ENCODE measurements at places on chromosomes 6 and 20.

DNA sequence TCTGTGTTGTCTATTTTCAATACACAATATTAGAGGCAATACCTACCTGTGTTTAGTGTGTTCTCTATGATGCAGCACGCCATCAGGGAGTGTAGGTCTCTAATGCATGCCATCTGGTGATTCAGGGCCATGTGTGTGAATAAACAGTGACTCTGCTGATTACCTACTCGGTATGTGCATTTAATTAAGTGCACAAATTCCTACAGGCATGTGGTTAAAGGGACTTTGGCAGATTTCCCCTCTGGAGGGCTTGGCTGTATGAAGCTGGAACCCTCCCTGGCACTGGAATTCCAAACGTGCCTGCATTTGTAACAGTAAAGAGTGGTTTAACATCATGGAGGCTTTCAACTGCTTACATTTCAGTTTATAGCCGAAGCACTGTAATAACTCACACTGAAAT, 401.5 kb upstream of the SASH1 start:
- no peak for DNase-seq

DNA sequence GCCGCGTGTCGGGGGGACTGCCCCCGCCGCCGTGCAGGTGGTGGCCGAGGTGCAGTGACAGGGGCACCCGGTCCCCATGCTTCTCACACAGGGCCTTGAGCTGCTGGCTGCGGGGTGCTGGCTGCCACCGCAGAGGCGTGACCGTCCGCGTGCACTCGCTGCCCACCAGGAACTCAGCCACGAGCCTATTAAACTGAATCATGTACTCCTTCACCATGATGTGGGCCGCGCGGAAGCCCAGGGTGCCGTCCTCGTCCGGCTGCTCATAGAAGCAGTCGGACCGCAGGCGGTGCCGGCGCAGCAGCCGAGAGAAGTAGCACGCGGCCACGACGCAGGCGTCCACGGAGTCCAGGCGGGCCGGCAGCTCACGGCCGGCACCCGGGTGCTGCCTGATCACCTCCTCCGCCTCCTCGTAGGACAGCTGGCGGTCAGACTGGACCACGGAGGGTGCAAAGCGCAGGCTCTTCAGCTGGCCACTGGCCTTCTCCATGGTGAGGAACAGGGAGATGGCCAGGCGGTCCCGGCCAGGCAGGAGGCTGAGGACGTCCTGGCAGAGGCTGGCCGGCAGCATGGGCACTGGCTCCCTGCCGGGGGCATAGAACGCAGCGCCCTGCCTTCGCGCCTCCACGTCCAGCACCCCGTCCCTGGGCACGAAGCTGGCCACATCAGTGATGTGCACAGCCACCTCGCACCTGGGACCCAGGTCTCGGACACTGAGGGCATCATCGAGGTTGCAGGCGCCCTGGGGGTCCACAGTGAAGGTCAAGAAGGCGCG, 9.8 kb downstream of the HELZ2 start:
- DNase-seq: no peak

GRCh38 chr6:73969971-73970970, 274.3 kb downstream of the CD109 start:
- no peak for DNase-seq

DNA sequence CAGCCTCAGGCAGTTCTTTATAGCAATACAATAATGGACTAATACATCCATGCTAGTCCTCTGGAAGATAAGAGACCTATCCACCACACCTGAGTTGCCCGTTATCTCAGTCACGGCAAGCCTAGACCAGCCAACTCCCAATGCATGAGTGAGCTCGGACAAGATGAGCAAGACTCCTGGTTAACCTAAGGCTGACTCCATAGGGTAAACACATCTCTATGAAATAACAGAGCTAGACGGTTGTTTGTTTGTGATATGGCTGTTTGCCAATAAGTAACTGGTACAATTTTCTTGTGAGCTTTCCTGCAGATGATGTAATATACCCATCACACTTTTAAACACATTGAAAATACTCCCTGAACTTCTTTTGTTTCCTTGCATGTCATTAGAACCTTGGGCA, 70.6 kb upstream of the PHACTR1 start:
- DNase-seq: no peak

GRCh38 chr6:15213838-15214400, 31.9 kb upstream of the JARID2 start:
- DNase-seq: no peak

DNA sequence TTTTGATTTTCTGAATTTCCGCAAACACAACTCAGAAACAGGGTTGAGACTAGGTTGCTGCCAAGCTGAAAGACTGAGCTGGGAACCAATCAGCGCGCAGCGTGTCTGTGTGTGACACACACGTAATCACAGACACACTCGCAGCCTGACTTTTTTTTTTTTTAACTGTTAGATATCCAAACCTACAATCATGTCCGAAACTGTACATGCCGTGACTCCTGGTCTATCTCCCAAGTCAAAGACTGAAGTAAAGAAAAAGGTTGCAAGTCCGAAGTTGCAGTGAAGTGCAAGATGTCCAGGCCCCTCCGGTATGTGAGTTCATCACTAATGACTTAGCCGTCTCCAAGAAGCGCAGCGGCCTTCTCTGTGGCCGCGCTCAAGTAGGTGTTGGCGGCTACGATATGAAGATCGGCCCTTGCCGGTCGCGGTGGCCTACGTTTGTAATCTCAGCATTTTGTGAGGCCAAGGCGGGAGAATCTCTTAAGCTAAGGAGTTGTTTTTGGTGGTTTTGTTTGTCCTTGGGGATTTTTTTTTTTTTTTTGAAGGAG, 108.2 kb downstream of the HFE start:
- DNase-seq: peak; percentile 77

- no peak for DNase-seq
These were observed 8.8 kb downstream of the SLX4IP start for GRCh38 chr20:10443936-10444335.

DNA sequence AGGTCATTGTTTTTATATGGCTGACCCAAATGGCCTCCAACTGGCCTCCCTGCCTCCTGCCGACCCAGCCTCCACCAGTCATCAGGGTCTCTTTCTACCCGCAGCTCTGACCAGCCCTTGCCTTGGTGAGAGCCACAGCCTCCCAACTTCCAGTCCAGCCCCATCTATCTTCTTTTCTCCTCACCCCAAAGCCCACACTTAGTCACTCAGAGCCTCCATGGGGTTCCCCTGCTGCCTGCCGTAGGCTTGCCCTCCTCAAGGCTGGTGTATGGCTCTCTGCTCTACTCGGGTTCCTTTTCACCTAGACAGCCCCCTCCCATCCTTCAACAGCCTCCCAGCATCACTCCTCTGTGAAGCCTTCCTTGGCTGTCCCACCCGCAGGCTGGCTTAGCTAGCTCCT, 18.2 kb downstream of the TCF15 start:
- no peak for DNase-seq

DNA sequence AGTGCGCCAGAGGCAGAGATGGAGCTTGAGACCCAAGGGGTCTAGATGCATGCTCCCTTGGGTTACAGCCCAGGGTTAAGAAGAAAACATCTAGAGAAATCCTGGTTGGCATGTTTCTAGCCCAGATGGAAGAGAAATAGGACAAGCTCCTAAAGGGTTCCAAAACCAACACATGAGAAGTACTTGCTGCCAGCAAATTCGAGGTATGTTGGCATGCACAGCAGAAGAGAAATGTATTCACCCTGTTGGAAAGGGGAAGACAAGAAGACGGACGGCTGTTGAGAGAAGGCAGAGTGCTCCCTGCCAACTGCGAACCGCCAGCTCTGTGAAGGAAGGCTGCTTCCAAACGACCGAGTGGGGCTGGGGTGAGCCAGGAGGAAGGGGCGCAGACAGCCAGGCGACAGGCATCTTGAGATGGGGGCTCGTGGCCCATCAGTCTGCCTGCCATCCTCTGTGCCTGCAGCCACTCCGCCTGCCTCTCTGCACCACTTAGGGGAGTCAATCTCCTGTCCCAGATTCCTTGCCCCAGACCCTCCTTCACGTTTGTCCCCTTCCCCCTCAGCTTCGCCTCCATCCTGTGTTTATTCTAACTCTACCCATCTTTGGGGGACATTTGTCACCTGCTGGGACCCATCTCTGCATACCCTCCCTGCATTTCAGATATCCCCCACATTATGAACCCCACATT, 249.2 kb downstream of the CDC5L start:
- DNase-seq: no peak

DNA sequence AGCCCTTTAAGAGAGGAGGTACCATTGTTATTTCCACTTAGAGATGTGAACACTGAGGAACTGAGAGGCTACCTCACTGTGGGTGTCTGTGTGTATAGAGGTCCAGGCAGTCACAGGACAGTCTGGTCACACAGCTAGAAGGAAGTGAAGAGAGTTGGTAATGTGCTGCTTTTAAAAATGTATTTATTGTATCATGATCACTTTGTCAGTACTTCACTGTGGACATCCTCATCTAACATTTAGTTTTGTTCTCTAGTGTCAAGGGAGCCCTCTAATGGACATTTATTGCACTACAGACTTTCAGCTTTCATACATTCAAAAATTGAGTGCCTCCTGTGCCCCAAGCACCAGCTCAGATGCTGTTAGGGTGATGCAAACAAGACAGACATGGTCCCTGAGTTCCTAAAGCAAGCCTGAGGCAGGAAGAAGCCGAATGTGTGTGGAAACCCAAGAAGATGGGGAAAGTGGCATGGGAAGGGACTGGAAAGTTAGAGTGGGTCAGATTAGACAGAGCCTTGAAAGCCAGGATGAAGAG, 123.0 kb downstream of the SLC16A10 start:
- no peak for DNase-seq

DNA sequence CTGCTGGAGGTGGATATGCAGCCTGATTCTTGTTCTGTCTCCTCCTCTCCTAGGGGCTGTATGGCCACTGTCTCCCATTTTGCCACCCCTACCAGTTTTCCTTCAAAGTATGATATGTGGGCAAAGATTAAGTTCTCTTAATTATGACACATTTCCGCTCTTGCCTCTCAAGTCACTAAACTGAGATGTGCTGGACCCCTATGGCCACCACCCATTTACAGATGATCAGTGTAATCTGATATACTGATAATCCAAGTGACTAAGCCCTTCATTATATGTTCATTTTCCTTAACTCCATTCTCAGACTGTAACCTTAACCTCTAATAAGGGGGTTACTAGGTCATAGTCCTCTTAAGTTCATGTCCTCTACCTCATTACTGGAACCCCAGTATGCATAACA, 711 bp upstream of the C20orf141 start:
- no peak for DNase-seq

GRCh38 chr6:99017150-99017549, 69.4 kb upstream of the FBXL4 start:
- no peak for DNase-seq

DNA sequence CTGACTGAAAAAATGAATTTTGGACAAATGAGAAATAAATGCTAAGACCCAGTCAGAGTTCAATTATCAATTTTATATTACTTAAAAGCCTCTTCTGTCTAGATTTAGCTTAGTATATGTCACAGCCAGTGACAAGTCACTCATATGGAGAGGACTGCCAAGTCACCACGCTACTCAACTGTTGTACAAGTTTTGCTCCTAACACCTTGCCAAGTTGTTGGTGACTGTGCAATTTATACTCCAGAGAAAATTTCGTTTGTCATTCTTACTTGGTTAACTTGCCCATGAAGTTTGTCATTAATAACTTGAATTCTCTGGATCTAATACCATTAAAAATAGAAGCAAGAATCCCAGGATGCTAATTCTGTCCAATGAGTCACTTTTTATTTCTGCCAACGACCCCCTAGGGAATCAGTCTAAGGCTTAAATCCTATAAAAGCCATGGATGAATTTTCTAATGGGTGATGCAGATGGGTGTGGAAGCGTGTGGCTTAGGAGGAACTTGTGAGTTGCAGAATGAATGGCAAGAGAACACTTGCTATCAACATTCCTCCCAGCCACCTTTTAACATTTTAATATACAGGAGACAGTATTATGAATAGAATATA, 30.4 kb upstream of the FBXO30 start:
- DNase-seq: no peak

DNA sequence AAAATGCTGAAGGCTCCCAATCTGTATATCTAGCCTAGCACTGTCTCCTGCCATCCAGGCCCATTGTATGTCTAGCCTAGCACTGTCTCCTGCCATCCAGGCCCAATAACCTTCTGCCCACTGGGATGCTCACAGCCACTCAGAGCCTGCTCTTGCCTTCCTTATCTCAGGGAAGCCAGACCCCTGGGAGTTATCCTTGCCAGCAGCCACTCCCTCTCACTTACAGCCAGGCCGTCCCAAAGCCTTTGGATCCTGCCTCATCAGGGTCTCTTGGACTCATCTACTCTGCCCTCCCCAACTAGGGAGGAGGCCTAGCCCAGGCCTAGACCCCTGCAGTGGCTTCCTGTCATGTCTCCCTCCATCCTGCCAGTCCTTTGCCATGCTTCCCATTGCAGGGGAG, 37.3 kb downstream of the KIF3B start:
- no peak for DNase-seq

DNA sequence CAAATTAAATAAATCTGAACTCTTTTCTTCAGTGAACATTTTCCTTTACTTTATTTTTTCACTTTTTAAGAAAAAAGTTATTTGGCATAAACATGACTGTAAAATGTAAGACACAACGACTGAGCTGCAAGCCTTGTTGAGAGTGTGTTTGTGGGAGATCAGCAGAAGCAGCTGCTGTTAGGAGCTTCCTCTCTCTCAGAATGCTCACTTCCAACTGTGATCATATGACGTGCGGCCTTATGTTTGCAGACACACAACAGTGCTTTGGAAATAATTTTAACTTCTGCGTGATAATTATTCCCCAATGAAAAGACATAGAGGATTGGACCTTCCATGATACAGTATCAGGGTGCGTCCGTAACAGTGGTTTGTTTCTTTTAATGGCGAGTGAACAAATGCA, 104.0 kb downstream of the ARHGAP18 start:
- DNase-seq: no peak

- DNase-seq: no peak
These were observed 219.4 kb downstream of the SOD2 start for GRCh38 chr6:159473475-159474263.

GRCh38 chr6:139231206-139231605, 60.6 kb downstream of the TXLNB start:
- DNase-seq: no peak

DNA sequence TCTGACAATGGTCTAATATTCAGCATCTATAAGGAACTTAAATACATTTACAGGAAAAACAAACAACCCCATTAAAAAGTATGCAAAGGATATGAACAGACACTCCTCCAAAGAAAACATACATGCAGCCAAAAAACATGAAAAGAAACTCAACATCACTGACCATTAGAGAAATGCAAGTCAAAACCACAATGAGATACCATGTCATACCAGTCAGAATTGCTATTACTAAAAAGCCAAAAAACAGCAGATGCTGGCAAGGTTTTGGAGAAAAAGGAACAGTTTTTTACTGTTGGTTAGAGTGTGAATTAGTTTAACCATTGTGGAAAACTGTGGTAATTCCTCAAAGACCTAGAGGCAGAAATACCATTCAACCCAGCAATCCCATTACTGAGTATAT, 339.0 kb upstream of the ADGRB3 start:
- no peak for DNase-seq

GRCh38 chr20:34516247-34517113, at the start of gene DYNLRB1:
Gene DYNLRB1, plus strand, starts transcription at chr20:34516422. Its CDS starts 37 bp downstream, at chr20:34516459.
- peak; percentile 98 for DNase-seq

DNA sequence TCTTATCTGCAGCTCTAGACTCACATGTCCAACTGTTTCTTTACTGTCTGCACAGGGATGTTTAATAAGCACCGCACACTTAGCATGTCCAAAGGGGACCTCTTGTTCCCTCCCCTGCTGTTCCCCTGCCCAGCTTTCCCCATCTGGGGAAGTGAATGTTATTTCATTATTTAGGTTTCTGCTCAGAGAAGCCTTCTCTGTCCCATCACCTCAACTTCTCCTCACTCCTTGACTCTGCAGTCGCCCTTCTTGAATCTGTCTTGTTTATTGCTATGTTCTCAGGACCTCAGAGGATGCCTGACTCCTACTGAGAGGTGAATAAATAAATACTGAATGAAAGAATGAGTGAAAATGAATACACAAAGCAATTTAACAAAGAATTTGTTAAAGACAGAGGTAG, 121.0 kb downstream of the SASH1 start:
- no peak for DNase-seq

All from uterus (tissue), 4 donors.